ENCODE measurements at places on chromosomes 11 and 22. TPM values are rescaled to one million over a fixed set of nuclear protein-coding genes. Genes with fewer than 3 reads are reported as not detected.

DNA sequence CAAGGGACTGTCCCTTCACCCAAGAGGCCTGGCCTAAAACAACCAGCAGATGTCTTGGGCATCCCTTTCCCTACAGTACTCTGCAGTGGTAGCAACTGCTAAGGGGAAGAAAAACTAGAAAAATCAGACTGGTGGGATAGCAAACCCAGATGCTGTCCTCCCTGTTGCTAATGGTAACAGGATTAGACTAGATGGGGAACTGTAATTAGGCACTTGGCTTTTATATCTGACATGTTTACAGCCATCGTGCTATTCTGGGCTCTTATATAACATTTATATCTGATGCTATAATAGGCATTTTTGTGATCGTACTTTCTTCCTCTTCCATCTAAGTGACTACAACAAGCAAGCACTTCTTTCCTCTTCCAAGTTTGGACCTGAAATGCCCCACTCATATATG lies 316.7 kb downstream of the DLG2 start:
- no peak for DNase-seq

DNA sequence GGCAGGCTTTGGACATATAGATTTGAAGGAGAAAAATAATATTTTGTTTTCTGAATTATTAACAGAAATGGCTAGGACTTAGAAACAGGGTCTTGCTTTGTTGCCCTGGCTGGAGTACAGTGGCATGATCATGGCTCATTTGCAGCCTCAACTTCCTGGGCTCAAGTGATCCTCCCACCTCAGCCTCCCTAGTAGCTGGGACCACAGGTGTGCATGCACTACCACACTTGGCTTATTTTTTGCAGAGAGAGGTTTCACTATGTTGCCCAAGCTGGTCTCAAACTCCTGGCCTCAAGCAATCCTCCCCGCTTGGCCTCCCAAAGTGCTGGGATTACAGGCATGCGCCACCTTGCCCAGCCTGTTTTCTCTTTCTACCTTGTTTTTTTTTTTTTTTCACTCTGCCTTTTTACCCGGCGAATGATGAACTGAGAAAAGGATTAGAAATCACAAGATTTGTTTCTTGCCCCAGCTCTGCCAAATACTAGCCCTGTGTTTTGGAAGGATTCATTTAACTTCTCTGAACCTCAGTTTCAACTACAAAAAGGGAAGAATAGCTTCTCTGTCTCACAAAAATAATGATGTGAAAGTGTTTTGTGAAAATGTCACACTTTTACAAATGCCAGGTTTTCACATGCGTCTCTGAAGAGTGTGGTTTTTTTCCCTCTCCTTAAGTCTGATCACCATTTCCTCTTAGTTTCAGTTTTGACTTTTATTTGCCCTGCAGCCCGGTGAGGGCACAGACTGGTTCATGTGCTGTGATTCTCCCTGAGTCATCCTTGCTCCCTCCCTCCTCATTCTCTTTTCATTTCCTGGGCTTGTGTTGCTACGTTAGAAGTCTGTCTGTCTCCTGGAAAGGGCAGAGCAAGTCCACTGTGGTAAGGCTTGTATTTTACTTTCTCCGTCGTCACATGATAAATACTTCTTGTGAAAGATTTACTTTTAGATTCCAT lies 67.7 kb downstream of the BCL2L13 start:
- no peak for DNase-seq

DNA sequence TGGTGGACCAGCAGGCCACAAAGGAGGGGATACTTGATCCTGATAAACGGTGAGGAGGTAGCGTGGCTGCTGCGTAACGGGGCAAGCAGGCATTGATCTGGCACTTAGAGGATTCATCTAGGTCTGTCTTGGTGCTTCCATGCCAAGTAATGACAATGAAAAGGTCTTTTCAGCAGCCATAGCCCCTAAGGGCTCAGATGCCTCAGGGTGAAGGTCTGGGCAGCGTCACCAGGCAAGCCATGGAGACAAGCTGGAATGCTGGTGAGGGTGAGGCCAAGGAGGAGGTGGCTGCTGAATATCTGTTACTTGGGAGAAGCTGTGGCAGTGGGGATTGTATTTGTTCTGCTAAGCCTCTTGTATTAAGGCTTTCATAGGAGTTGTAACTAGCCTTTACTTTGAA lies 4.8 kb upstream of the CHKB start:
- no peak for DNase-seq

DNA sequence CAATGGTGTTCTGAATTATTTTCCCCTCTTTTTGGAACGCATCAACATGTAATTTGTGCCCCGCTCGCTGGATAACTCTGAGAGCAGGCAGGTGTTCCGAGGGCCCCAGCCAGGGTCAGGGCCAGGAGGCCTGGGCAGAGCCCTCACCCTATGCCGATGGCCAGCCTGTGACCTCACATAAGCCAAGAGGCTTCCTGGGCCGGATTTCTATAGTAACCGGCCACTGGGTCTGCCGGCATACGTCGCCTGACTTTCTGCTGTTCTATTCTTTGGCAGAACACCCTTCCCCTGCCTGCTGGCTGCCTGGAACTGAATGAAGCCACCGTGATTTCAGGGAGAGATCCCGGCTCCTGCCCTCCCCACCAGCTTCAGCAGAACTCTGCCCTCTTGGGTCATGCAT lies 375.2 kb downstream of the SHANK2 start:
- DNase-seq: no peak

Gene EFEMP2
- polyA plus RNA-seq: 96.3 TPM

Gene ASPHD2
- 3.7 TPM for polyA plus RNA-seq

All from right renal cortex interstitium (tissue), 3 donors.